ENCODE measurements at places on chromosomes 13 and 19. TPM values are rescaled to one million over a fixed set of nuclear protein-coding genes. Genes with fewer than 3 reads are reported as not detected.

GRCh38 chr13:23477101-23477500, 43.6 kb upstream of the SACS start:
- H3K36me3 ChIP-seq: no peaks in the 10 kb centered on the region
- no peaks in the 10 kb centered on the region for H3K27me3 ChIP-seq
- H3K27ac ChIP-seq: no peak overlapping the region
- DNase-seq: no peak
- no peak overlapping the region for H3K4me3 ChIP-seq

DNA sequence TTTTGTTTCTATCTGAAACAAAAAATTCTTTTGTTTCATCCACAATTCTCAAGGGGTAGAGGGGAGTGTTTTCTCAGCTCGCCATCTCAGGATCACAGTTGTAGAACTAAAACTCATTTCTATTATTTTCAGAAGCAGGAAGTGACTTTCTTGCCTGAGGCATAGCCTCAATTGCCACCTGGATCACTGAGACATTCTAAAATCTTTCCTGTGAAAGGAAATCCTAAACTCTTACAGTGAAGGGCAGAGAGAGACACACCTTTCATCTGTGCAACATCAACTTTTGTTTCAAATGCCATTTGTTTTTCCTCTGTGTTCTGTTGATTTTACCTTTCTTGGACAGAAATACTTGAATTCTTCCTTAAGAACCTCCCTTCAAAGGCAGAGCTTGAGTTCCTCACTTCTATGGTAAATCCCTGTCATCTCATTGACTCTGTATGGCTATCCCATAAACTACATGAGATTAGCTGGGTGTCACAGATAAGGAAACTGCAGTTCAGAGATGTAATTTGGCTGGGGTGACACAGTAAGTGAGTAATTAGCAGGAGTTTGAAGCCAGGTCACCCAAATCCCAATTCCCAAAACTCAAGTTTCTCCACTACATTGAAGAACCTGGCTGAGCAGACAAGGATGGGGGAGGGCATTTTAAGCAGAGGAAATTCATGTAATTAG, 224.4 kb upstream of the HTR2A start:
- no peaks in the 10 kb centered on the region for H3K36me3 ChIP-seq
- H3K4me1 ChIP-seq: no peaks in the 10 kb centered on the region
- no peak overlapping the region for H3K27ac ChIP-seq
- H3K27me3 ChIP-seq: no peaks in the 10 kb centered on the region
- no peak overlapping the region for H3K4me3 ChIP-seq

DNA sequence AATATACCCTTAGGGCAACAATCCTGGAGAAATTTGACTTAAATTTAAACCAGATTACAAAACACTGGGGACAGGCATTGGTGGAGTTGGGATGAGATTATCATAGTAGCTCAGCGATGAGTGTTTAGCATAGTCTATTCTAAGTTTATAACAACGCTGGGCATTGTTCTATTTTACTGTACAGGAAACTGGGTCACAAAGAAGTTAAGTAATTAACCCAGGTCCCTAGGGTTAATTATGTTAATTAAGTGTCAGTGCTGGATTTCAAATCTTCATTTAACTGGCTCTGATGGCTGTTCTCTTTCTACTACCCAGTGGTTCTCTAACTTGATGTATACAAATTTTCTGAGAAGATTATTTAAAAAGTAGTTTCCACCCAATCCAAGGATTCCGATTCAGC, 388.9 kb downstream of the KCNRG start:
- H3K27me3 ChIP-seq: no peaks in the 10 kb centered on the region
- peaks cover 9% of the 10 kb centered on the region for H3K4me1 ChIP-seq
- no peak overlapping the region for H3K4me3 ChIP-seq
- no peak for DNase-seq

DNA sequence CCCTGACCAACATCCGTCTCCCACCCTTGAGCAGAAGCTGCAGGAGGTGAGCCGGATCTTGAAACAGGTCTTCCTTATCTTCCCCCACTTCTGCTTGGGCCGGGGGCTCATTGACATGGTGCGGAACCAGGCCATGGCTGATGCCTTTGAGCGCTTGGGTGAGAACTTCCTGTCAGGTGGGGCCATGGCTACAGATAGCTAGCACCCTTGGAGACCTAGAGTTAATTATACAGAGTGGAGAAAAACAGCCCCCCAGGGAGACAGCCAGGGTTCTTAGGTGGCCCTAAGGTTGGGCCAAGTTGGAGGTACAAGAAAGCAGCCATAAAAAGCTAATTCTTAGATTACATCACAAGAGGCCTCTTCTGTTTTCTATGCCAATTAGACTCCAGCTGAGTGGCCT, 8.9 kb upstream of the ARHGAP45 start:
- H3K4me3 ChIP-seq: no peak overlapping the region
- no peak overlapping the region for H3K27ac ChIP-seq
- H3K36me3 ChIP-seq: peaks cover 17% of the 10 kb centered on the region
- no peak for DNase-seq

The PRR22 gene
- total RNA-seq: 6.3 TPM

- no peaks in the 10 kb centered on the region for H3K36me3 ChIP-seq
- H3K27me3 ChIP-seq: no peaks in the 10 kb centered on the region
- no peak overlapping the region for H3K27ac ChIP-seq
- no peak for DNase-seq
- H3K4me1 ChIP-seq: no peaks in the 10 kb centered on the region
Measured at GRCh38 chr13:95801825-95802224, 124.9 kb downstream of the DNAJC3 start.

GRCh38 chr19:15769586-15769985, 17.9 kb upstream of the OR10H5 start:
- H3K4me1 ChIP-seq: no peaks in the 10 kb centered on the region
- H3K27me3 ChIP-seq: peaks cover 66% of the 10 kb centered on the region
- no peak for DNase-seq
- no peaks in the 10 kb centered on the region for H3K36me3 ChIP-seq

GRCh38 chr13:113545455-113545930, 39.1 kb upstream of the TFDP1 start:
- H3K27me3 ChIP-seq: no peaks in the 10 kb centered on the region
- no peak overlapping the region for H3K27ac ChIP-seq
- DNase-seq: no peak
- no peak overlapping the region for H3K4me3 ChIP-seq

- no peak overlapping the region for H3K27ac ChIP-seq
- H3K27me3 ChIP-seq: no peaks in the 10 kb centered on the region
- H3K4me1 ChIP-seq: no peaks in the 10 kb centered on the region
- no peak overlapping the region for H3K4me3 ChIP-seq
Measured at GRCh38 chr13:112071102-112071722, 4.3 kb downstream of the SOX1 start.

GRCh38 chr13:113275387-113275786, 21.7 kb upstream of the LAMP1 start:
- H3K27me3 ChIP-seq: no peaks in the 10 kb centered on the region
- no peaks in the 10 kb centered on the region for H3K36me3 ChIP-seq
- no peak overlapping the region for H3K4me3 ChIP-seq
- peaks cover 6% of the 10 kb centered on the region for H3K4me1 ChIP-seq
- peak; percentile 50 for DNase-seq

DNA sequence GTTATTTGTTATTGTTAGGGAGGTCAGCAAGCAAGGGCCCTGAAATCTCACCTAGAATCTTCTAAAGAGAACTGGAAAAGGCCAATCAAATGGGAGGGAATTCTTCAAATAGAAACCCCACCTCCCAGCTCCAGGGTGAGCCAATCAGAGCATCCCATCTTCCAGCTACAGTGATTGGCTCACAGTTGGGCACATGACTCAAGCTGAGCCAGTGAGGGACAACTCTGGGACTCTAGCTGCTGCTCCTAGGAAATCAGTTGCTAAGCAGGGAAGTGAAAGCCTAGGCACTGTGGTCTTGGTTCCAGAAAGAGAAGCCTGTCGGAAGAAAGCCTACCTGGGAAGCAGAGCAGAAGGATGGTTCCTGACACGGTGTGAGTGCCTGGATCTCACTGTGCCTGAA, 13.4 kb downstream of the TM6SF2 start:
- no peak overlapping the region for H3K27ac ChIP-seq
- no peak overlapping the region for H3K4me3 ChIP-seq
- H3K27me3 ChIP-seq: peaks cover 77% of the 10 kb centered on the region
- no peaks in the 10 kb centered on the region for H3K36me3 ChIP-seq

The FBXO27 gene
- 14.6 TPM for total RNA-seq

The LYPD5 gene
- total RNA-seq: 6.4 TPM

GRCh38 chr19:44588771-44589112, 24.6 kb upstream of the IGSF23 start:
- peaks cover 42% of the 10 kb centered on the region for H3K36me3 ChIP-seq
- DNase-seq: no peak
- peak overlapping the region; percentile 100 for H3K27ac ChIP-seq
- H3K27me3 ChIP-seq: no peaks in the 10 kb centered on the region
- peaks cover 75% of the 10 kb centered on the region for H3K4me1 ChIP-seq

The APOE gene
- total RNA-seq: 1.1 TPM

GRCh38 chr13:101292711-101293110, 123.6 kb downstream of the NALCN start:
- H3K27me3 ChIP-seq: no peaks in the 10 kb centered on the region
- no peak for DNase-seq
- H3K4me1 ChIP-seq: no peaks in the 10 kb centered on the region
- H3K4me3 ChIP-seq: no peak overlapping the region
- H3K36me3 ChIP-seq: no peaks in the 10 kb centered on the region

DNA sequence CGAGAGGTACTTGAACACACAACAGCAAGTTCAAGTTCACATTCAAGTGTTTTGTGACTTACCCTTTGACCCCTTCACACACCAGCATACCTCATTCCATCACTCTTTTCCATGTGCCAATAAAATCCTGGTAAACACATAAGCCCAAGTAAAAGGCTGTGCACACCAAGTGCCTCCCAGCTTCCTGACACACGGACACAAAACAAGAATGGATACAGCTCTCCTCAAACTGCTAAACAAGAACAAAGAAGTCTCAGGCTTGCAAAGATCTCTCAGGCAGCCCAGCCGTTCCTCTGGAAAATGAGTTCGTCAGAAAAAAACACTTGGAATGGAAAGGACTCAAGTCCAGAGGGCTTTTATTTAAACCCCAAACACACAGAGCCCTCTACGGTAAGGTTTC, 83.7 kb downstream of the NUFIP1 start:
- no peak overlapping the region for H3K27ac ChIP-seq
- H3K27me3 ChIP-seq: no peaks in the 10 kb centered on the region
- no peak for DNase-seq
- no peaks in the 10 kb centered on the region for H3K36me3 ChIP-seq
- no peaks in the 10 kb centered on the region for H3K4me1 ChIP-seq

- H3K36me3 ChIP-seq: peaks cover 17% of the 10 kb centered on the region
- no peaks in the 10 kb centered on the region for H3K27me3 ChIP-seq
- H3K4me3 ChIP-seq: peak overlapping the region; percentile 12
- no peak overlapping the region for H3K27ac ChIP-seq
- no peaks in the 10 kb centered on the region for H3K4me1 ChIP-seq
Measured at GRCh38 chr13:97978651-97979050, 25.2 kb downstream of the IPO5 start.

- H3K4me3 ChIP-seq: no peak overlapping the region
- no peak for DNase-seq
- H3K36me3 ChIP-seq: no peaks in the 10 kb centered on the region
- H3K27ac ChIP-seq: no peak overlapping the region
Measured at GRCh38 chr13:44244288-44244687, 129.3 kb upstream of the SERP2 start.

DNA sequence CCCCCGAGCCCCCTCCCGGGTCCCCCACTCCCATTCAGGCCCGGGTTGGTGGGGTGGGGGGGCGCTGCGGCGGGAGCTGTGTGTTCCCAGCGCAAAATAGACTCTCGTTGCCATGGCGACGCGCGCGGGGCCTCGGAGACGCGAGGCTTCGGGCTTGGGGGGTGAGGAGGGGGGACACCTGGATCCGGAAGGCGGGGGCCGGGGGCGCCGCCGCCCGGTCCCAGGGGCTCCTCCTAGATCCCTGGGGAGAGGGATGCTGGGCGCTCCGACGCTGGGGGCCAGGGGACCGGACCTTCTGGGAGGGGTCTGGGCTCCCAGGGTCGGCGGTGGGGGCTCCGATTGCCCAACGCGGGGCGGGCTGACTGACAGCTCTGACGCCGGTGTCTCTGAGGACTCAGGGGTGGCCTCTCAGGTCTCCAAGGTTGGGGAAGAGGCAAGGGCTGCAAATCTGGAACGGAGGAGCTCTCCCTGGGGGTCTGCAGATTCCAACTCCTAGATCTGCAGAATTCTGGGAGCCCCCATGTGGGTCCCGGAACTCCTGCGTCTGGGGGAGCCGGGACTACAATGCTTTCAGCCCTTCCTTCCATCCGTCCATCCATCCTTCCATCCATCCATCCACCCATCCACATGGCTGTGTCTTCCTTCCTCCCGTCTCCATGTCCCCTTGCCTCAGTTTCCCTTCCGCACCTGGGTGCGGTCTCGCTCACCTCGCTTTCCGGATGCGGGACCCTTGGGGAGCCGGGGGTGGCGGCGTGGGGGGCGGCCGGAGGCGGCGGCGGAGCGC, 9.1 kb upstream of the SHISA7 start:
- H3K4me3 ChIP-seq: no peak overlapping the region
- peaks cover 17% of the 10 kb centered on the region for H3K27me3 ChIP-seq
- H3K4me1 ChIP-seq: no peaks in the 10 kb centered on the region
- DNase-seq: no peak

- no peak overlapping the region for H3K4me3 ChIP-seq
- peak overlapping the region; percentile 54 for H3K27ac ChIP-seq
- no peaks in the 10 kb centered on the region for H3K27me3 ChIP-seq
Measured at GRCh38 chr13:76009267-76009890, 373.2 kb downstream of the LMO7 start.

DNA sequence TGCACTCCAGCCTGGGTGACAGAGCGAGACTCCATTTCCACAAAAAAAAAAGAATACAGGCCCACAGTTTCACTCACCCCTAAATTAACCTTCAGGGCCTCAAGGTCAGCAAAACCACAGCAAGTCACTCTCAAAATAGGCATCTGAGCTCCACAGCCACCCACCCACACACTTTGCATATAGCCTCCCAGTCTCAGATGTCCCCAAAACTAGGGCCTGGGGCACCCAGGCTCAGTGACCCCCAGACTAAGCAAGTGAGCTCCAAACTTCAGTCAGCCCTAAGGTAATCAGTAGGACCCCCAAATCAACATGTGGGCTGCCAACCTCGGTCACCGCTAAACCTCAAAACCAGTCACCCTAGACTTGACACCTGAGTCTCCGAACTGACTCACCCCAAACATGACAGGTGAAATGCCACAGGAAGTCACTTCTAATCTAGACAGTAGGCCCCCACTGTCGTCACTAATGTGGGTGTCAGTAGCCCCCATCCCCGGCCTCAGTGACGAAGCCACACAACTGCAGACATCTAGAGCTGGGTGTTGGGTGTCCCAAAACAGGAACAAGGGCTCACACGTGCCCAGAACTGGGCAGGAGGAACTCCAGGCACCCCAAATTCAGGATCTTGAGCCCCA, 13.9 kb downstream of the RABAC1 start:
- no peak overlapping the region for H3K4me3 ChIP-seq
- no peaks in the 10 kb centered on the region for H3K4me1 ChIP-seq
- no peak for DNase-seq
- peaks cover 32% of the 10 kb centered on the region for H3K27me3 ChIP-seq
- H3K27ac ChIP-seq: no peak overlapping the region

DNA sequence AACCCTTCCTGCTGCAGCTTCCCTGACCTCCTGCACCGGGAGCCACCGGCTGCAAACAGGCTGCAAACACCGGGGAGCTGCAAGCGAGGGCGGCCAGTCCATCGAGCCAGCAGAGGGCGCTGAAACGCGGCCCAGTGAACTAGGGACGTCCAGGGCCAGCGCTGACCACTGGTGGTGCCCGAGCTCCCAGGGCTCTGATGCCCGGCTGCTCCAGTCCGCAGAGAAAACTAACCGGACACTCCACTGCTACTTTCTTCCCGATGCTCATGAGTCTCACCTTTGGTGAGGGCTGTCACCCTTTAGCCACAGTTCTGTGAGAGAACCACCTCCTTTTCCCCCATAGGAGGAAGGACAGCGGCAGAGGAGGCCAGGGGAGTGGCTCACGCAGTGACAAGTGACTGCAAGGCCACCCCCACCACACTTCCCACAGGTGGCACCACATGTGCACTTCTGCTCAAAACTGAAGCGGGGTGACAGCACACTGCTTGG, 82.8 kb upstream of the MTIF3 start:
- peak overlapping the region; percentile 61 for H3K4me3 ChIP-seq
- no peaks in the 10 kb centered on the region for H3K4me1 ChIP-seq
- peak; percentile 86 for DNase-seq
- no peaks in the 10 kb centered on the region for H3K36me3 ChIP-seq
